ENCODE measurements at places on chromosomes 4 and X.

DNA sequence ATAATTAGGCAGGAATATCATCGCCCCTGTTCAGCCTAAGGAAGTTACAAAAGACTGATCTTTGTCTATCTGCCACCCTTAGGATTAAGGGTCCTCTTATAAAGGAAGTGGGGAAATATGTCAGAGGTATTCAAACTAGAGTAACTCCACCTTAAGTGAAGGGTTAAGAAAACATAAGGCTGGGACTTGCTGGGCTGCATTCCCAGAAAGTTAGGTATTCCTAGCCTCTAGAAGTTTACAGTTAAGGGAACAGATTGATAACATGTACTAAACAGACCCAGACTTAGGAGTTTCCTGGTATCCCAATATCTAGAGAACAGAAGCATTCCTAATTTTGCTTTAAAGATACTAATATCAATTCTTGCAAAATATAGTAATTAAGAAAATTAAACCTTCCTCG is 6.0 kb downstream of the CXCL2 start:
- no peak for DNase-seq

- no peak for DNase-seq
Observed at GRCh38 chrX:3191201-3191600, 149.9 kb downstream of the ARSF start.

GRCh38 chrX:38816155-38816554 is 14.9 kb downstream of the MID1IP1 start:
- DNase-seq = no peak

GRCh38 chr4:110916505-110916904 is 293.6 kb upstream of the PITX2 start:
- DNase-seq = no peak

- no peak for DNase-seq
Observed at GRCh38 chrX:24513416-24513815, 48.3 kb downstream of the PDK3 start.

GRCh38 chr4:148634476-148634875 is 192.3 kb upstream of the NR3C2 start:
- no peak for DNase-seq

GRCh38 chrX:71604141-71604540 is 14.2 kb downstream of the CXCR3 start:
- DNase-seq = no peak

- DNase-seq = no peak
Observed at GRCh38 chrX:1031521-1032430, 180.7 kb downstream of the CRLF2 start.

GRCh38 chr4:36921476-36922216 is 322.9 kb upstream of the NWD2 start:
- no peak for DNase-seq

GRCh38 chrX:8906299-8906938 is 105.2 kb upstream of the FAM9A start:
- no peak for DNase-seq

DNA sequence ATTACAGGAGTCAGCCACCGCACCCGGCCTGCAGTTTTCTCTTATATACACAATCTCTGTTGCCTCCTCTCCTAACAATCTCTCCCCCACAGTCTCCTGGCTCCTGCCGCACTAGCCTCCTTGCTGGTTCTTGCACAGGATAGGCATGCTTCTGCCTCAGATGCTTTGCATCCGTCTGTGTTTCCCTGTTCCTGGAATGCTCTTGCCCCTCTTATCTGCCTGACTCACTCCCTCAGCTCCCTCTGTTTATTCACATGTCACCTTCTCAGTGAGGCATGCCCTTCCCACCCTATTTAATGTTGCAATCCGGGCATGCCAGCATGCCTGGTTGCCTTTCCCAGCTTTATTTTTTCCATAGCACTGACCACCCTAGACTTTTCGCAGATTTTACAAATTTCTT is 161.9 kb downstream of the PHF8 start:
- no peak for DNase-seq

DNA sequence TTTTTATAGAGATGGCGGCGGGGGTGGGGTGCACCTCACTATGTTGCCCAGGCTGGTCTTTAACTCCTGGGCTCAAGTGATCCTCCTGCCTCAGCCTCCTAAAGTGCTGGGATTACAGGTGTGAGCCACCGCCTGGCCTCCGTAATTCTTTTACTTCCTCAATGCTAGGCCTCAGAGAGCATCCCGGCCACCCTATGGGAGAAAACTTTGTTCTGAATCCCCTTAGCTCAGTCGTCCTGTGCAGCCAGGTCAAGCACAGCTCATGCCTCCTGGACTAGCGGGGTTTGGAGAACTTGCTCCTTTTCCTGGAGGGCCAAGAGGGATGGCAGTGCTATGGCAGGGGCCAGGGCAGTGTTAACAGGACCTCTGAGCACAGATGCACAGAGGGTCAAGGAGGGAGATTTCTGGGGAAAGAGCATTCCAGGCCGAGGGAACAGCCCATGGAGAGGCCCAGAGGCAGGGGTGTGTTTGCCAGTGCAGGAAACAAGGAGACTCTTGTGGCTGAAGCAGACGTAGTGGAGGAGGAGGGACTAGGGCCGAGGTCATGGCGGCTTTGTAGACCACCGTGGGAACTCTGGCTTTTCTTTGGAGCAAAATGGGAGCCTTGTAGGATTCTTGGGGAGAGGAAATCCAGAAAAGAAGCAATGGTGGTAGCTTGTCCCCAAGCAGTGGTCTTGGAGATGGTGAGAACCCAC is 9.8 kb upstream of the TNIP2 start:
- no peak for DNase-seq

DNA sequence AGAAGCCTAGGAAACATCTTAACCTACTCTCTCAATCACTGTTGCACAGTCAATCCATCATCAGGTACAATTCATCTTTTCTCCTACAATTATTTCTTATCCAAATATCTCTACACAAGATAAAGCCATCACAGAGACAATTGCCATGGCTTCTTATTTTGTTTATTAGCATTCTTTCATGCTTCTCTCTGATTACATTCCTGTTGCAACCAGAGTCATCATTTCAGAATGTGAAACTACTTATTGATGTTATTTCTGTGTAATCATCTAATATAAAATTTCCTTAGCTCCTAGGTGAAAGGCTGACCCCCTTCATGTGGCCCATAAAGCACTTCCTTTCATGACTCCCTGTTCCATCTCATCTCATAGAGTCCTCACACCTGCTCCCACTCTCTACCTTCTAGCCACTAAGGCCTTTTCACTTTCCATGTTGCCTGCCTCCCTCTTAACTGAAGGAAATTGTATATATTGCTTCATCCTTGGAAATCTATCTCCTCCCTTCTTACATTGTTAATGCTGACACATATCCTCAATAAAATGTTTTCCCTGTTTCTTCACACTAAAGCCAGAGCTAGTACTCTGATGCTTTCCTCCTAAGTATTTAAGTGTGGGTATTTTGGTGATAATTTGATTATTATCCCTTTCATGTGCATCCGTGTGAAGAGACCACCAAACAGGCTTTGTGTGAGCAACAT is 829.9 kb downstream of the FAT4 start:
- no peak for DNase-seq

DNA sequence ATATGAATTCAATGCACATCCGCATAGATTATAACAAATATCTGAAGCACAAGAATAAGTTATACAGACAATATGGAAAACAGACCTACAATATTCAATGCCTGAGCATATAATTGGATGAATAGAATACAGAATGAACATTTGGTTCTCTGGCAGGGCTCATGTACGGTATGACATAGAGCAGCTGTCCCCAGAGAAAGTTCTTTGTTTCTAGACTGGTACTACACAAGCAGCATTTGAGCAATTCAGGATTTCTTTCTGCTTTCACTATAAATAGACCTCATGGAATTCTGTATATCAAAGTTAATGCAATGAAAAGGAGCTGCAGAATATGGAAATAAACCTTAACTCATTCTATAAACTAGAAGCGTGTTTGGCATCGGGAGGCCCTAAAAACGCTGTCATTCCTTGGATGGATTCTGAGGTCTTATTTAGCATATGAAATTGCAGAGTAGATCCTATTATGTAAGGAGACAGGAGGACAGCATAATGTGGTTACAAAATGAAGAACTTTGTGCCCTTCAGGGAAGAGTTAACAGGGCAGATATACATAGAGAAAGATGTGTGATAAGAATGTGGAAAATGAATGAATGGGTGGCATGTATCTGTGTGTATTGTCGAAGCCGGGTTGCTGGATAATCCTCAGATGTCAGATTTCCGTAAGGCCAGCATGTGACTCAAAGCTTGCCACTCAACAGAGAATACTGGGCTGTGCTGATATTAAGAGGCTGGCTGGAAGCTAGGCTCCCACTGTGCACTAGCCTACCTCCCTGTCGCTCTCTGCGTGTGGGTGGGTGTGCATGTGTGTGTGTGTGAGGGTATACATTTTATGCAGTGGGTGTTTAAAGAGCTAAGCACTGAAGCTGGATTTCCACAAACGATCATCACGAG is 103.3 kb upstream of the SLC4A4 start:
- DNase-seq = no peak

DNA sequence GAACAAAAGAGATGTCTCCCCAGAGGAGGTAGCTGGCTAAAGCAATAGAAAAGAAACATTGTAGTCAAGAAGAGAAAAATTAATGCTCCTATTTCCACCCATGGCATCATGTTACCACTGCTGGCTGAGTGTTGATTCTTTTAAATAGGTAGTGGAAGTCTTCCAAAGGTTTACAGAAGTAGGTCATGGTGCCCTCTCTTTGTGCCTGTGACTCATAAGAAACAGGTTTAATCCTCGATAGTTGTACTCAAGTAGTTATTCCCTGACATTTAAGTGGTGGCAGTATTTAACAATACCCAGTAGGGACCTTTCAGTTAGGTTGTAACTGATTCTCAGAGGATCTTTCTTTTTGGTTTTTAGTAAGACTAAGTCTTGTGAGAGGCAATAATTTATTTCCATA is 247.8 kb downstream of the TEX13A start:
- DNase-seq = no peak
